RPMI8226 (cell line): ENCODE measurements at places on chromosomes 12 and 14.
A peak's percentile ranks its signal among the peaks of the same experiment; 100 is the strongest.

DNA sequence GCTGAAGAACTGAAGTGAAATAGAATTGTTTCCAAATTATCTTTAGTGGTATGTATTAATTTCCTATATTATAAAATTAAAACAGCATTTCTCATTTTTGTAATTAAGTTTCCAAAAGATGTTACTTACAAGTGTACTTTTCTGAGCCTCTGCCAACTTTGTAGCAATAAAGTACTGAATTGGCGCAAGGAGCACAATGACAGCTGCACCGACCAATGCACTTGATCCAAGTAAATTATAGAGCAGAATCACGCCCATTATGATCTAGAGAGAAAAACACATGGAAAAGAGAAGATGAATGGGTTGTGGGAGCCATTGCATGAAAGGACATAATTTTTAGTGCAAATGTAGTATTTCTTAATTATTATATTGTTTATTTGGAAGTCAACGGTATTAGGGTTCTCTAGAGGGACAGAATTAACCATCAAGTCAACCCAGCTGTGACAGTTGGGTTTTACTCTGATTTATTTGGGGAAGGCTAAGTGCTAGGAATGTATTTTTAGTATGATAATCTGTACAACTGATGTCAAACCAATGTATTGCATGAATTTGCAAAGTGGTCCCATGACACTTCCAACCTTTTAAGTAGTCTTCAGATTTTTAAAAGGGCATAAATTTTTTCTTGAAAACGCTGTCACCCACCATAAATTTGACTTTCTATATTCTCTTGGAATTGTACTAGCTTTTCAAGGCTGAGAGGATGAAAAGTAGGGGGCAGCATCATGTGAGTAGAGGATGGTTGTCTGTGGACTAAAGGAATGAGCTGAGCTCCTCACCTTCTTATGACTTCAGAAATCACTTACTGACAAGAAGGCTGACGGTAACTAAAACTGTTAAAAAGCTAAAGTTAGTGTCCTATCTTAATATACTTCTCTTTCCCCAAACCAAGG, 33.0 kb downstream of the ABCC9 start:
- DNase-seq: no peak

DNA sequence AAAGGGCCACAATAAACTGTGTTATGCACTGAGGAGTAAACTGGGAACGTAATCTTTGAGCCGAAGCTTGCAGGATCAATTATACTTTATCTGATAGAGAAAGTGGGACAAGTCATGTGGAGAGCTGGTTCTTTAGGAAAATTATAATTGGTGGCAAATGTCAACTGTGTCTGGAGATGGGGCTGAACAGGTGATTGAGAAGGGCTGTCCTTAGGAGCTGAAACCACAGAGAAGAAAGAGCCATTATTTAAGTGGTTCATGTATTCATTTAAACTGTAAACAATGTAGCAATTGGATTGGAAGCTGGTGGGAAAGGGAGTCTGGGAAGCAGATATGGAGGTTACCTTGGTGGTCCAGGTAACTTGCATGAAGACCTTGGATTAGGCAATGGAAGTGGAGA, 193.1 kb downstream of the NPAS3 start:
- no peak for DNase-seq

GRCh38 chr14:96180043-96180874, 24.4 kb upstream of the BDKRB2 start:
- no peak for DNase-seq

DNA sequence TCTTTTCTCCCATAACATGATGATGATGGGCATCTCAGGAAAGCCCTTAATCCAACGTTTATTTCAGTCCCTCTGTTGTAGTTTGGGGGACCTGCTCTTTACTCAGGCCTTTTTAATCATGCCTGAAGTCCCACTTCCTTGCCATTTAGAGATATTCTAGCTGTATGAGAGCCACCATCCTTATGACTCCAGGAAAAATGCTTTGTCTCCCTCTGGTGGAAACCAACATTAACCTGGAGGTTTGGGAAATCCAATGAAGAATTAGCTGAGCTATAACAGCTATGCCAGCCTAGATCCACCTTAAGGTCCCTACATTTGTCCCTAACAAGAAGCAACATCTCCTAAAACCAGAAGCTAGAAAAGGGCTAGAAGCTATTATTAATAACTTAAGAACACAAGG, 1399.1 kb downstream of the LRFN5 start:
- no peak for DNase-seq

DNA sequence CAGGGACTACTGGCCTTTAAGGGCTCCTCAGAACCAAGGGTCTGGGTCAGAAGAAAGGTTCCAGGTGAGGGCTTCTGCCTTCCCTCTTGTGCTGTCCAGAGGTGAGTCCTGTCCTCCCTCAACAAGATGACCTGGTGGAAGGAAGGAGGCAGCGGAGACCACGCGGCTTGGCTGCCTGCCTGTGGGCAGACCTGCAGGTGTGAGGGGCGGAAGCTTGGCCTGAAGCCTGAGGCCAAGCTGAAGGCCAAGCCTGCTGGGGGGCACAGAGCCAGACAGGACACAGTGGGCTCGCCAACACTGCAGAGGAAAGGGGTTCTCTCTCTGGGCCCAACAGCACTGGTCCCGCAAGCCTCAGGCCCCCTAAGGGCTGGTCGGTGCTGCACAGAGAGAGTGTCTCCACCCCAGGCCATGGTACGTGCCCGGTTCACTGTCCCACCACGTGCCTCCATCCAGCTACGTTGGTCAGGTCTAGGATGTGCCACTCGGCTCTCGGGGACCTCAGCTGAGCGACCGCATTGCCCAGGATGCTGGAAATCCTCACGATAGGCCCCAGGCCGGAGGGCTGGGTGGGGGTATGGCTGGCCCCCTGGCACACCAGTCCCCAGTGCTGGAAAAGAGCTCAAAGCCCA, 170.0 kb upstream of the PRMT8 start:
- no peak for DNase-seq

GRCh38 chr14:98944989-98945388, 327.0 kb downstream of the BCL11B start:
- no peak for DNase-seq

GRCh38 chr14:67251573-67252226, 10.5 kb downstream of the PALS1 start:
- no peak for DNase-seq

DNA sequence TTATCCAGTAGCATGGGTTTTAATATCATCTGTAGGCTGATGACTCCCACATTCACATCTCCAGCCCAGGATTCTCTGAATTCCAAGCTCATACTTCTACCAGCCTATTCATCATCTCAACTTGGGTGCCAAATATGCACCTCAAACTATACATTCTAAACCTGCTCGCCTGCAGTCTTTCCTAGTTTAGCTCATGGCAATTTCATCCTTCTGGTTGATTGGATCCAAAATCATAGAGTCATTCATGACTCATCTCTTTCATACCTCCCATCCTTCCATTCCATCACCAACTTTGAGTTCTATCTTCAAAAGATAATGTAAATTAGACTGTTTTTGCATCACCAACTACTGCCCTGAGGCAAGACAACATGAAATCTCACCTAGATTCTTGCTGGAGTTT, 99.7 kb upstream of the EGLN3 start:
- no peak for DNase-seq

DNA sequence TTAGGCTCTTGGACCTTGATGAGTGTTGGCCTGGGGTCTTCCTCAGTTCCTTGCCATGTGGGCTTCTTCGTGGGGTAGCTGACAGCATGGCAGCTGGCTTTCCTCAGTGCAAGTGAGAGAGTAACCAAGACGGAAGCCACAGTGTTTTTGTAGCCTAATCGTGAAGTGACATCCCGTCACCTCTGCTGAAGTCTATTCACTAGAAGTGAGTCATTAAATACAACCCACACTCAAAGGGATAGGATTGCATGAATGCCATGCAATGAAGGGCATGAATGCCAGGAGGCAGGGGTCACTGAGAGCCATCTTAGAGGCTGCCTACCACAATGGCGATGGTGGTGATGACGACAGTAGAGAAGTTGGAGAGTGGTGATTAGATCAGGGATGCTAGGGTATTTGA, 13.5 kb upstream of the ASIC1 start:
- DNase-seq: no peak

DNA sequence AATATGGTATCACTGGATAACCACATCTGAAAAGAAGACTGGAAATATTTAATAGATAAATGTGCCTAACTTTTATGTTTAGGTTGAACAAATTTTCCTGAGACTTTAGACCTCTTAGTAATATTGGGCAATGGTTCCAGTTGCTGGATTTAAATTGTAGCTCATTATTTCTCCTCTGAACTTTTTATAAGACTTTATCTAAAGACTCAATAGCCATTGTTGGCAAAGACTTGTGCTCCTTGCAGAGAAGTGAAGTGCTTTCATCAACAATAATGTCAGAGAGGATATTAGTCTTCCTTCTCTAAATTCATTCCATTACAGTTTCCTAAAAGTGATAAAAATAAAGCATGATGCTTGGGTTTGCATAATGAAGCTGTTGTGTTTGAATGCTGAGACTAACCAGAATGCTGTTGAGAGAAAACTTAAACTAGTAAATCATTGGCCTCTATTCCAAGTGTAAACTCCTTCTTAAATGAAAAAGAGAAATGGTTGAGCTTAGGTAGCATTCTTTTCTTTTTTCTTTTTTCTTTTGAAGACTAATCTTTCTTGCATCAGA, 200.2 kb downstream of the TMTC3 start:
- no peak for DNase-seq

DNA sequence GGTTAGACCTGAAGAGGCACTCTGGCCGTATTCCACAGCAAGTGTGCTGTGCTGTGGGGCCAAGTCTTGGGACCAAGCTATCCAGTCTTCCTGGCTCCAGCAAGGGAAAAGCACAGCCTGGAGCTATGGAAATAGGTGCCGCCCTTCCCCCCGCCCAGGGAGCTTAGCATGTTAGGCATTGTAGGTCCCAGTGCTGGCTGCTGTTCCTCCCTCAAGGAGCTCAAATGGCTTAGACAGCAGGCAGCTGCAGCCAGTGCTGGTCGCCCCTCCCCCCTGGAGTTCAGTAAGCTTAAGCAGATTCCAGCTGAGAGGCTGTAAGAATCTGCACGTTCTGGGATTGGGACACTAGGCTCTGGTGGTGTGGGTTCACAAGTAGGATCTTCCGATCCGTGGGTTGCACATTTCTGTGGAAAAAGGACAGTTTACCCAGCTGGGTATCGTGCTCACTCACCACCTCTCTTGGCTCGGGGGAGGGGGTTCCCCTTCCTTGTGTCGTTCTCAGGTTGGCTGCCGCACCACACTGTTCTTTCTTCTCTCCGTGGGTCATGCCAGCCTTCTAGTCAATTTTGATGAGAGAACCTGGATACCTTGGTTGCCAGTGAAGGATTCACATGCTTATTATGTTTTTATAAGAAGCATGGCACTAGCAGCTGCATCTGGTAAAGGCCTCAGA, 127.3 kb downstream of the CNTN1 start:
- DNase-seq: no peak

DNA sequence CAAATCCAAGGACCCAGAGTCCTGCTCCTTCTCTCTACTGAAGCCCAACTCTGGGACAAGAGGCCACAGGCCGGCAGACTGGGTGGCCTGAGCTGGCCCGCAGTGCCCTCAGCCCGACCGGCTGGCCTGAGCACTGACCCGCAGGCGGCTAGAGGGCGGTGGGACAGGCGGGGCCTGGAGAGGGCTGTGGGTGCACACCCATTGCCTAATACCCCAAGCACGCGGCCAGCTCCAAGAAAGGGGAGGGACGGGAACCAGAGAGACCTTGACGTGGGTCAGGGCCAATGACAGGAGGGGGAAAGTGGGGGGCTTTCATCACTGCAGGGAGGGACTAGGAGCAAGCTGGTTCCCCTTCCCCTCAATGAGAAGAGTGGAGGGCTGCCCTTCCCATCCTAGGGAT, 2.0 kb upstream of the WNT10B start:
- DNase-seq: no peak

GRCh38 chr14:94129758-94130414, 482 bp upstream of the IFI27L2 start:
- peak; percentile 17 for DNase-seq
